ENCODE measurements at places on chromosomes 12 and 14.

- no peak for DNase-seq
Observed at GRCh38 chr14:101704140-101704539, 57.4 kb upstream of the PPP2R5C start.

GRCh38 chr14:51488569-51489220, 163.0 kb upstream of the FRMD6 start:
- no peak for DNase-seq

GRCh38 chr14:32514681-32515080, 185.6 kb downstream of the AKAP6 start:
- no peak for DNase-seq

DNA sequence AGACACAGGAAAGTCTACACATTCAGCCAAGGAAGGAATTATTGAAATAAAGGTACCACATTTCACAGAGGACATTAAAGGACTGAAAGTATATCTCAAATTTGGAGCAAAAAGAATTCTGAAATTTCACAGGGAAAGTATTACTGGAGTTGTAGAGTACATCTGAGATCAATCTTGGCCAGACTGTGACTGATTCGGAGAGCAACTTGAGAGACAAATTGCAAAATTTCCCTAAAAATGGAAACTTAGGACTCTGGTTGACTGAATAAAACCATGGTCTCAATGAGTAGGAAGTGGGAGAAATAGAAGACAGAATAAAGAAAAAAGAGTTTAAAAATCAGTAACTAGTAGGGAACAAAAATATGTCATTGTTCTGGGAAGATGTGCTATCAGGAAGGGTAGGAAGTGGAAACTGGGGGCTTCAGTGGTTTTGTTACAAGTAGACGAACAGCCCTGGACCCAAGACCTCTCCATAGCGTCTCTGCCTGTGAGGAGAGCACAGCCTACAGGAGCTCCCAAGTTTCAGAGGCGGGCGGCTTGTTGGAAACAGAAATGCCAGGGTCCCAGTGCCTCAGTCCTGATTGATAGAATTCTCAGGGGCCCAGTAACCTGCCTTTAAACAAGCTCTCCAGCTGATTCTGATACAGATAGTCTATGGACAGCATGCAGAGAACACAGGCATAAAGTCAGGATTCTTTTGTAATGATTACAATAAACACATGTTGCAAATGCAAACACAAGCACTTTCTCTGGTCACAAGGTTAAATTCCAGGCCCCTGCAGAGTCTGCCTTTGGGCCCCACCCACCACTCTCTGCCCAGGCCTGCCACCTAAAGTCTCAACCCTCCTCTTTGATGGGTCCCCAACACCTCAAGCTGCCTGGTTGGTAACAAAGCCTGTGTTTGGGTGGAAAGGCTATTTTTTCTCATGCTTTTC, 63.1 kb downstream of the BBS10 start:
- no peak for DNase-seq

DNA sequence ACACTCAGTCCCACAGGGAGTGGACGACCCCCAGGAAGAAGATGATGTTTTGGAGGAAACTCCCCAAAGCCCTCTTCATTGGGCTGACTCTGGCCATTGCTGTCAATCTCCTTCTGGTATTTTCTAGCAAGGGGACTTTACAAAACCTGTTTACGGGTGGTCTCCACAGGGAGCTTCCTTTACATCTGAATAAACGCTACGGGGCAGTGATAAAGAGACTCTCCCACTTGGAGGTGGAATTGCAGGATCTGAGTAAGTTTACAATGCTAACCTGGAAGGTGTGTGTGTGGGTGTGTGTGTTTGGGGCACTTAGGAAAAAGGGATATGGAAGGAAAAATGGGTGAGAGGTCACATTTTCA, 416 bp downstream of the GALNT8 start:
- no peak for DNase-seq

GRCh38 chr14:40028991-40029390, 596.8 kb upstream of the FBXO33 start:
- DNase-seq, result no peak

DNA sequence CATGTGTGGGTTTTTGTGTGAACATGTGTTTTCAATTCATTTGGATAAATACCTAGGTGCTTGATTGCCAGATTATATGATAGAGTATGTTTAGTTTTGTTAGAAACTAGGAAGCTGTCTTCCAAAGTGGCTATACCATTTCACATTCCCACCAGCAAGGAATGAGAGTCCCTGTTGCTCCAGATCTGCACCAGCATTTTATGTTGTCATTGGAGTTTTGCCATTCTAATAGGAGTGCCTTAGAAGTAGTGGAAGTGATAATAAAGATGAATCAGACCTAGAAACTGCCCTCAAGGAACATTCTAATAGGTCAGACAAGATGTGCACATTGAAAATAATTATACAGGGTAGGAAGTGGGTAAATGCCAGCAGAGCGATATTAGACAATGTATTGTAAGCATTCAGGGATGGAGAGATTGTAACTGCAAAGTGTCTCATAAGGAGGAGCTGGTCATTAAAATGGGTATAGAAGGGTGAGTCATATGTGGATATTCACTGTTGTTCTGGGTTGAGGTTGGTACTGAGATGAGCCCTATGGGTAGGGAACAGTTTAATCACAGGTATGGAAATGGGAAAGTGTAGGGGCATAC, 71.4 kb downstream of the MNAT1 start:
- DNase-seq, result no peak

GRCh38 chr12:20150835-20151422, 217.4 kb upstream of the PDE3A start:
- DNase-seq, result no peak

DNA sequence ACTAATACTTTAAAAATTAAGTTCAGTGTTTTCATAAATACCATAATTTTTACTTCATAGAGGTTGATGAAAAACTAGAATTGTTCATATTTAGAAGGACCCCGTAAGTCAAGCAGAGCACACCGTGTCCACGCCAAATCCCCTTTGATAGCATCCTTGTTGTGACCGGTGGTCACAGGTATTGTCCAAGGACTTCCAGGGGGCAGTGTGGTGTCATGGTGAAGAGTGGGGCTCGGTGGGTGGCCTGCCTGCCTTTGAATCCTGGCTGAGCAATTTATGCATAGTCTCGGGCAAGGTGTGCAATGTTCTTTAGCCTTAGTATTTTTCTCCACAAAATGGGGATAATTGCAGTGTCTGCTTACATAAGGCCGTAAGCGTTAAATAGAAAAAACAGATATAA, 169.9 kb downstream of the KTN1 start:
- no peak for DNase-seq

GRCh38 chr12:15808652-15809051, 19.5 kb upstream of the EPS8 start:
- DNase-seq, result no peak

DNA sequence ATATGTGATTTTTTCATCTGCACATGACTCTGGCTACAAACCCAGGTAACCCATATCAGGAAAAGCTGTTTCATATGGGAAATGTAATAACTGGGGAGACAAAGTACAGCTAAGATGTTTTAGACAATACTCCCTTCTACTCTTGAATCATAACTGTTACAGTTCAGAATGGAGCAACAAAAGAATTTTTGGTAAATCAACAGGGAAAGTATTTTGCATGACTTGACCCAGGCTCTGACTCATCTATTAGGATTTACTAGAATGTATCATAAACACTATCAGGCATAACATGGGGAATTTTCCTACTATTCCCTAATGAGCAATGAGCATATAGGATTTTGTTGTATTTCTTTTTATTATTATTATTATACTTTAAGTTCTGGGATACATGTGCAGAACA, 553.0 kb downstream of the SLC16A7 start:
- DNase-seq, result no peak

DNA sequence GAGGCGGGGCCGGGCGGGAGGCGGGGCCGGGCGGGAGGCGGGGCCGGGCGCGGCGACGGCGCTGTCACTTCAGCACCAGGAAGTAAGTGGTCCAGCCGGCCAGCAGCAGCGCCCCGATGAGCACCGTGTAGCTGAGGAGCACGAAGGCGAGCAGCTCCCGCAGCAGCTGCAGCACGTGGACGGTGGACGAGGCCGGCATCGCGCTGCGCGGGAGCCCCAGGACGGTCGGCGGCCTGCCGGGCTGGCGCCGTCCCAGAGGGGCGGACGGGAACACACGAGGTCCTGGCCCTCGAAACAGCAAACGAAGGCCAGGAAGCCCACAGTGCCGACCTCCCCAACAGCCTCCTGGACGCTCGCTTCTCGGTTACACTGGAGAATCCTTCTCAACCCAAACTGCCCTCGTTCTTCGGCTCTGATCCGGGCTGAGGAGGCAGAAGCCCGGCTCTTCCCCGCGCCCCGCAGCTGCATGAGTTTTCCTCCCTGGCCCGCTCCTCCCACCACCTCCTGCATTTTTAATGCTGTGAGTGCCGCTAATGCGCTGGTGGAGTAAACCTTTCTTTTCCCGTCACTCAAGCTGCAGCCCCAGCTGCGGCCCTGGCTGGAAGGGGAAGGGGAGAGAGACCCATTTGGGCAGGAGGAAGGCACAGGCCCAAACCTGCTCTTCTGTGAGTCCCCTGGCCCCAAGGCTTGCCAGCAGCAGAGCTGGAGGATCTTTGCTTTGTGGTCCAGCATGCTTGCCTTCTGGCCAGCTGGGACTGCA, 694 bp upstream of the DIABLO start:
- no peak for DNase-seq

DNA sequence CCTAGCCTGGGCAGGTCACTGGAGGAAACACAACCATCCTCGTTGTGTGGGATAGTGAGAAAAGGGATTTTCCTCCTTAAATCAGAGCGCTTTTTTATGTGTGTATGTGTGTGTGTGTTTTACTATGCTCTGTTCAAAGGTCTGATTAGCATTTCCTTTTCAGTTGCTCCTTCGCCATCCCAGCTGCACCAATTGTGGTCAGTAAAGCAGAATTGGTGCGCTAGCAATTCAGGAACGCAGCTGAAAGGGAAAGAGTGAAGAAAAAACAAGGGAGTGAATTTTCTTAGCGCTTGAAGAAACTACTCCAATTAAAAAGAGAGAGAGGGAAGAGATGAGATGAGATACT, 173.3 kb upstream of the PARP11 start:
- no peak for DNase-seq
